ENCODE measurements at places on chromosomes 2 and 18.

- ATAC-seq: no peak
Measured at GRCh38 chr2:11079136-11079824, 76.0 kb upstream of the SLC66A3 start.

- peak; percentile 27 for ATAC-seq
Measured at GRCh38 chr2:31138037-31138962, at the start of gene GALNT14. TSS of gene GALNT14 (minus strand) at chr2:31138440. CDS start at chr2:31138086, 354 bp downstream.

DNA sequence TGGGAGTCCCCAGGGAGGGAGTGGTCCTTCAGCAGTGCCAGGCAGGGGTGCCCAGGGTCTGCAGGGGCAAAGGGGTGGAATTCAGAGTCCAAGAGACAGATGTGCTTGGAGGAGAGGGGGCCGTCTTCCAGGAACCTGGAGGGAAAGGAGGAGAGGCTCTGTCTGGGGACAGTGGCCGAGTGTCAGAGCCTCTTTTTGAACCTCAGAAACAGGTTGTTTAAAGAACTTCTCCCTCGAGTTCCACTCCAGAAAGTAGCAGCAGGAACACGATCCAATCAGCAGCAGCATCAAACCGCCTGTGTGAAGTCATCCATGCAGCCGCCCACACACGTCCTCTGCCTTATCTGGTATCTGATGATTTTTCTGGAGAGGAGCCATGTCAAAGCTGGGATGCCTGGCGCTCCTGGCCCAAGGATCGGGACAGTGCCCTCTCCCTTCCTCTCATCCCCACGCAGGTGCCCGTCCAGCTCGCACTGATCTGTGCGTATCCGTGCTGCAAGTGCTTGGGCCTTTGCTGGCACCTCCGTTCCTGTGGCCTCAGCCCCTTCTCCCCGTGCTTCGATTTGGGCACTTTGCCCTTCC, 205.1 kb downstream of the NDUFA10 start:
- no peak for ATAC-seq

DNA sequence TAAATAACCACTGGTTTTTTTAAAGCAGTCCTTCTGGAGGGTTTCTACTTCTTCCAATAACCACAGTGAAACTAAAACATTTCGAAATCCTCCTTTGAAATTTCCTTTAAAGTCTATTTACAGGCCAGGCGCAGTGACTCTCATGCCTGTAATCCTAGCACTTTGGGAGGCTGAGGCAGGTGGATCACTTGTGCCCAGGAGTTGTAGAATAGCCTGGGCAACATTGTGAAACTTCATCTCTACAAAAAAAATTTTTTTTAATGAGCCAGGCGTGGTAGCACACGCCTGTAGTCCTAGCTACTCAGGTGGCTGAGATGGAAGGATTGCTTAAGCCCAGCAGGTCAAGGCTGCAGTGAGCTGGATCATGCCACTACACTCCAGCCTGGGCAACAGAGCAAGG, 15.2 kb downstream of the KIDINS220 start:
- ATAC-seq: no peak

- no peak for ATAC-seq
Measured at GRCh38 chr2:68230241-68231060, 21.9 kb downstream of the PPP3R1 start.

GRCh38 chr2:74100254-74101216, 47.2 kb downstream of the BOLA3 start:
- no peak for ATAC-seq

DNA sequence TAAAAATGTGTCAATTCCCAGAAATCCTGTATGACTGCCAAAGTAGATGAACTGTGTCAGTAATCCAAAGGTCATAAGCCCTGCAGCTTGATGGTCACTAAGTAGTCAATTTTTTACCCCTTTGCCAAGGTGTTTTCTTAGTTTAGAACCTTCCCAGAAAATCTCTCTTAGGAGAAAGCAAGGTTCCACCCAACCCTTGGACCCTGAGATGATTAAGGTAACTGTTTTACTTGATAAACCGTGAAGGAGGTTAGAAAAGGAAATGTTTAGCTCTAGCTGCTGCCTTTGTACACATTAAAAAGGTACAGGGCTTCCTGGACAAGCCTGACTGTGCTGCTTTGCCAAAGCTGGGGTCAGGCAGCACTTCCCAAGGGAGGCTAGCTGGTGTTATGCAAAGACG, 24.4 kb upstream of the LRP2 start:
- no peak for ATAC-seq

Measured in activated CD4-positive, CD25-positive, alpha-beta regulatory T cell treated with anti-CD3 and anti-CD28 coated beads, Interleukin-2, amount 50 U/mL, for 24 hours (primary cell).